Brain pericyte (primary cell): ENCODE measurements at places on chromosomes 1 and 21.

GRCh38 chr21:43752758-43753438, 23.2 kb downstream of the CSTB start:
- DNase-seq, result no peak

GRCh38 chr1:43931711-43932660, 1.6 kb upstream of the ARTN start:
- DNase-seq, result no peak

DNA sequence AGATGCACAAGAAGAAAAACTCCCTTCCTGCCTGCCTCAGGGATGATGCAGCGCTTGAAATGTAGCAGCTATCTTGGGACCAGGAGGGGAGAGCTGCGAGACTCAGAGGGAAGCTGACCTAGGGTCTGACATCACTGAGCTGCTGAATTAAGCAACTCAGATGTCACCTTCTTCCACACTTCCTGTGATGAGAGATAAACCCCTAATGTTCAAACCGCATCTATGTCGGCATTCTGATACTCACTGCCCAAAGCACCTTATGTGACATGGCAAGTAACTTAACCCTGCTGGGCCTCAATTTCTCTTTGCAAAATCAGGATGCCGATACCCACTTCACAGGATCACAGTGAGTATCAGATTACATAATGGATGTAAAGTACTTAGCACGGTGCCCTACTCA, 9.1 kb upstream of the AK2 start:
- DNase-seq, result no peak

DNA sequence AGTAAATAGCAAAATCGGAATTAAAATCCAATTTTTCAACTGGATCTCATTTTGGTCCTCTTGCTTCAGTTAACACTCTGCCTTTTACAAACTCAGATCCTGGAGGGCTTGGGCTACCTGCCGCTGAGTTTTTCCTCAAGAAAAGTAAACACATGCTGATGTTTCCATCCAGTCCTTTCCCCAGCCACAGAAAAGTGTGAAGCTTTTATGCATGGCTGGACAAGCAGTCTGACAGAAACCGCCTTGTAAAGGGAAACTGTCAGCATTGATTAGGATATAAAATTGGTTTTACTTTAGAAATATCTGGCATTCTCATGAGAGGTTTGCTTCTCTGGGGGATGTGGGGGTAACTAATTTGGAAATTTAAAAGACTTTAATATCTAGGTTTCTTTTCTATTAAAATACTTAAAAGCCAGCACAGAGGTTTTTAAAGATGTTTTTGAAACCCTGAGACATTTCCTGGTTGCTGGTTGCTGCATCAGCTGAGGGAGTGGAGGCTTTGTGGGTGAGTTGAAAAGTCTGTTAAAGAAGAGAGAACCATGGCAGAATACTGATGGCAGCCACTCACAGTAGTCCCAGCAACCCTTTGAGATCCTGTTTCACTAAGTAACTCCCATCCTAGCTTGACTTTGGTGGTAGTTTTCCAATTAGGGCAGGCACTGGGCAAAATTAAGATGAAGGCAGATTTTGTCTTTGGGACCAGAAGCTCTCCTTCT, 238.3 kb downstream of the PAPPA2 start:
- DNase-seq, result no peak

- DNase-seq, result peak; percentile 17
Measured at GRCh38 chr1:97144527-97144926, 422.9 kb downstream of the PTBP2 start.
